ENCODE measurements at places on chromosomes 3 and 15.

- DNase-seq, result no peak
These were observed 16.3 kb upstream of the PLSCR1 start for GRCh38 chr3:146560678-146561077.

GRCh38 chr3:127749787-127750225 lies 72.5 kb downstream of the MGLL start:
- no peak for DNase-seq

DNA sequence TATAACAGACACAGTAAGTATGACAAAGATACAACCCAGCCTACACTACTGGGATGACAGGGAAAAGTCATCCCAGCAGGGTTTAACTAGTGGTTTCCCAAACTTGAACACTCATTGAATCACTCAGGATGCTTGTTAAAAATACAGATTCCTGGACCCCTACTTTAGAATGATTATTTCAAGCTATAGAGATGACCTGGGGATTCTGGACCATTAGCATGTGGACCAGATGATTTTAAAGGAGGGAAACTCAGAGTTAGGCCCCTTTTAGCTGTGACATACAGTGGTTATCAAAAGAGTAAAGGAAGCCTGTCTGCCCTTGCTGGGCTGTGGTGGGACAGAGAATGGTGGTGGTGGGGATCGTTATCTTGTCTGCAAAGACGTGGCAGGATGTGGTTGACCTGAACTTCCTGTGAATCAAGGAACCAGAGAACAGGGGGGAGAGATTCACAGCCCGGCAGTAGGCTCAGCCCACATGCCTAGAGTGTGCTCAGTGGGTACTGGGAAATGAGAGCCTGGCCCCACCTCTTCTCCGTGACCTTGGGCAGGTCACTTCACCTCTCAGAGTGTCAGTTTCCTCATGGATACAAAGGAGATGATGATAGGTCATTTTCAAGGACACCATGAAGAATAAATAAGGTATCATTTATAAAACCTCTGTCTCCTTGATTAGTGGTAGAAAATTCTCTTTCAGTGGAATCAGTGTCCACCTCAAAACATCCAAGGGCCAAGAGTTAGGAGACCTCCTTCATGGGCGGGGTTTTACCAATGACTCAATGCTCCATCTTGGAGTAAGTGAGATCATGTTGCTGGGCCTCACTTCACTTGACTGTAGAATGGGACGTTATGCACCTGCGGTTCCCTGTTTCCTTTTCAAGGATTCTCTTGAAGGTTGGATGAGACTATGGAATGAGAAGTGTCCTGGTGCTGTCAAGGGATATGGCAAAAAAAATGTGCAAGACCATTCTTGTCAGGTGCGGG lies 306.5 kb downstream of the RPLP1 start:
- DNase-seq, result peak; percentile 41

- DNase-seq, result no peak
These were observed 381.6 kb downstream of the FEZF2 start for GRCh38 chr3:61991706-61992105.

DNA sequence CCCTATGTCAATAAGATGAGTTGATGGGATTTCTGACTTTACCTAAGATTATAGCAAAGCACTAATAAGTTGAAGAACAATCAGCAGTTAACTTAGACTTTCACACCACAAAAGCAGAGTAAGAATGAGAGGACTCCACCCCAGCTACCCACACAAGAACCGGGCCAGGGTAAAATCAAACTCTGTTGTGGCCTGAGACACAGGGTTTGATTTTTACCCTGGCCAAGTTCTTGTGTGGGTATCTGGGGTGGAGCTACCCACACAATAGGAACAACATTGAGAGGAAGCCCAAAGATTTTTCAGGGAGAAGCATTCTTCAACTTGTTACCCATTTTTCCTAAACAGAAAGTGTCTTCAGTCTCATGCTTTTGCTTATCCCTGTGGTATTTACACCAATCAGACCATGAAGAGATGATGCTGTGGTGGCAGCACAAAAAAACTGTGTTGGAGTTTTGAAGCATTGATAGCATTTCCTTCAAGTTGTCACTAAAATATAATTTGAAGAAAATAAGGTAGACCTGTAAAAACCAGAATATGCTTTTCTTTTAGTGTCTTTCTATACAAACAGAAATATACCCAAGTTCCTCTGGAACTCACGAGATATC lies 25.6 kb downstream of the CPOX start:
- DNase-seq, result no peak

Data from pancreas (tissue), 10 donors.